ENCODE measurements at places on chromosomes 5 and 9. TPM values are rescaled to one million over a fixed set of nuclear protein-coding genes. Genes with fewer than 3 reads are reported as not detected.

GRCh38 chr5:51278539-51278938, 104.7 kb upstream of the ISL1 start:
- DNase-seq, result no peak

GRCh38 chr9:15553528-15553898, 670 bp downstream of the CCDC171 start:
- no peak for DNase-seq

DNA sequence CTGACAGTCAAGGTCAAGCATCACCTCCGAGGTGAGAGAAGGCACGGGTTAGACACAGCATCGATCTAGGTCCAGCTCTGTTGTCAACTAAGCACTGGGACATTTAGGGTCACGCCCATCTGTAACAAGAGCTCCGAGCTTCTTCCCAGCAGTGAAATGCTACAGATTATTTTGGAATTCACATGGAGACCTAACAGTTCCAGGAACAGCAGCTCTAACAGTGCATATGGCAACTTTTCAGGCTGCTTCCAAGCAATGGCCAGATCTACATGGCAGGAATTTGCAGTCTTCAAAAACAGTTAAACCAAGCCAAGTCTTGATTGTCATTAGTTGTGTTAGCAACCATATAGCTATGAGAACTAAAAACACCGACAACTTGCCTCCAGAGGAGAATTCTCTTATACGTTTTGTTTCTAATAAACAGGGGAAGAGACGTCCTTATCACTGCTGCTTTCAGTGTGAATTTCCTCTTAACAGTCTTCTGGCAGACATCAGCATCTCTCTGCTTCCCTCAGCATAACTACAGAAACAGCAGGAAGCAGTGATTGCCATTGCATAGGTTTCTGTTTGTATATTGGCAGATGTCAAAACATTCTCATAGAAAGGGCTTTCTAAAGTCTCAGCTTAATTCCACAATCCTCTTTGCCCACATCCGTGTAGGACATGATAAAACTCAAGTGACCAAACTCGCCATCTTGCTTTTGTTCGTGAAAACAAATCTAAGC, 242.1 kb upstream of the DAPK1 start:
- DNase-seq, result no peak

Gene RLN1
- total RNA-seq, result not detected

Gene DIRAS2
- total RNA-seq, result 5.8 TPM
